Esophagus squamous epithelium (tissue), 5 donors: ENCODE measurements at places on chromosomes 7 and 10. TPM values are rescaled to one million over a fixed set of nuclear protein-coding genes. Genes with fewer than 3 reads are reported as not detected.
A peak's percentile ranks its signal among the peaks of the same experiment; 100 is the strongest.

FFAR4 gene
- not detected for total RNA-seq

CCDC136 gene
- 0.15 TPM for total RNA-seq

HOXA6 gene
- total RNA-seq = 0.26 TPM

DNA sequence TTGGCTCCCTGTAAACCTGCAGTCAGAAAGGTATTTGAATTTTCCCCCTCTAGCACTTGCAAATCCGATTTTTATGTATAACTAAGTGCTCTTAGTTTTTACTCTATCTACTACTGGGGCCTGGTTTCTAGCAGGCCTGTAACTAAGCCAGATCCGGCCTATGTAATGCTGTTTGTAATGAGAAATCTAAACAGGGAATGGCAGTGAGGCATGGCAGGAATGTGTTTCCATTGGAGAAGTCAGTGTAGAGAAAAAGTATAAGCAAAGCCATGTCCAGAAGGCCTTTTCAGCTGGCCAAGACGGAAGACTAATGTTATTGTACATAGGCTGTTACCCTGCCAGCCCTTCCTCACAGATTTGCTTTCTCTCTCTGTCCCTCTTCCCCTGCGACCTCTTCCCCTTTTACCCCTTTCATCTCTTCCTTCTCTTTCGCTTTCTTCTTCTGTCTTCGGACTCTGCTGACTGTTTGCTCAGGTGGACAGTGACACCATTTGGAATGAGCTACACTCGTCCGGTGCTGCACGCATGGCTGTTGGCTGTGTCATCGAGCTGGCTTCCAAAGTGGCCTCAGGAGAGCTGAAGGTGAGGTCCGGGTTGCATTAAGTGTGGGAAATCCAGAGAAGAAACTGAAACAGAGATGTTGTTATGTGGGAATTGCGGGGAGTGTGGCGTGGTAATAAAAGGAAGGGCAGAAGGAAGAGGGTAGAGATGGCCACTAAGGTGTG is 297.5 kb downstream of the HDAC9 start:
- no peaks in the 10 kb centered on the region for H3K4me1 ChIP-seq
- H3K27ac ChIP-seq = no peak overlapping the region
- H3K4me3 ChIP-seq = no peak overlapping the region
- H3K36me3 ChIP-seq = no peaks in the 10 kb centered on the region
- no peaks in the 10 kb centered on the region for H3K27me3 ChIP-seq

HMX3 gene
- total RNA-seq = not detected

TMEM273 gene
- total RNA-seq = 0.76 TPM

GRCh38 chr10:13074563-13075451 is 25.2 kb upstream of the OPTN start:
- no peak overlapping the region for H3K4me3 ChIP-seq
- H3K27ac ChIP-seq = no peak overlapping the region
- no peaks in the 10 kb centered on the region for H3K27me3 ChIP-seq
- no peaks in the 10 kb centered on the region for H3K36me3 ChIP-seq
- peaks cover 9% of the 10 kb centered on the region for H3K4me1 ChIP-seq

MALRD1 gene
- 0.38 TPM for total RNA-seq

AMZ1 gene
- 0.19 TPM for total RNA-seq

DNA sequence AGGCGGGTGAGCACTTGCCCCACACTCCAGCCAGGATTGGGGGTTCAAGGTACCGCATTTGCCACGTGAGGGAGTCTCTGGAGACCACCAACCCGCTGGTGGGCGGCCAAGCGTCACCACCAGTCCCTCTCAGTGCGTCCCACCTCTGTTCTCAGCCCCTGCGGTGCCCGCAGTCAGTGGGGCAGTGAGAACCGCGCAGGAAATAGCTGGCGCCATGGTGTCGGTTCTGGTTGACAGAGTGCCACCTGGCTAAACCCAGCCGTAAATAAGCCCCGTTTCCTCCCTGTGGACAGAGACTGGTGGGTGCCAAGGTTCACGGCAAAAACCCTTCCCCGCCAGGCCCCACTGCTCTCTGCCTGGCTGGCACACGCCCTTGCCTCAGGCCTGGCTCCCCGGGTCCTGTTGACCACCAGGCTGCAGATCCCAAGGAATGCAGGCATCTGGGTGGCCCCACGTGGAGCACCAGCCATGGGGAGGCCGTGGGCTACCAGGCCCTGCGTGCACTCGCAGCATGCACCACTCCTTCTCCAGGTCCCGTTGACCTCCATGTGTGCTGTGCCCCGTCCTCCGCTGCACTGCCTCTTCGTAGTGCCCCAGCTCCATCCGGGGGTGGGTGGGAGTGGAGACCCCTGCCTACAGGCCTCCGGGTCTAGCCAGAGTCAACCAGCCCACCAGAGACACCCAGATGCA is 140.0 kb downstream of the LHPP start:
- DNase-seq = peak; percentile 19
- no peak overlapping the region for H3K4me3 ChIP-seq
- H3K4me1 ChIP-seq = peaks cover 4% of the 10 kb centered on the region

DNA sequence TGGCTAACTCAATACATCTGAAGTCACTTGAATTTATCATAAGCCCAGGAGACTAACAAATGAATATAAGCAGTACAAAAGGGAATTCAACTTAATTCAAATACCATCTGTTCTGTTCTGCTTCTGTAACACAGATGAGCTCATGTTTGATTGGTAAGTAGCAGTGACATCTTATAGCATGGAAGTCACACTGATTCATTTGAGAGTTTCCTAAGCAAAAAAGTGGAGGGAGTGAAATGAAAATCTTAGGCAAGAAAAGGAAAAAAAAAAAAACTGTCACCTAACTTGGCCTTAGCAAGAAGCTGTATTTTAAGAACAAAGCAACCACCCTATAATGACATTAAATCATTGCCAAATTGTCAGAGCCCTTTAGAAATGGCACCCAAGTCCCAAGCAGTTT is 49.5 kb downstream of the SMURF1 start:
- no peak overlapping the region for H3K27ac ChIP-seq
- no peaks in the 10 kb centered on the region for H3K27me3 ChIP-seq
- H3K36me3 ChIP-seq = no peaks in the 10 kb centered on the region
- no peak overlapping the region for H3K4me3 ChIP-seq
- DNase-seq = no peak

DNA sequence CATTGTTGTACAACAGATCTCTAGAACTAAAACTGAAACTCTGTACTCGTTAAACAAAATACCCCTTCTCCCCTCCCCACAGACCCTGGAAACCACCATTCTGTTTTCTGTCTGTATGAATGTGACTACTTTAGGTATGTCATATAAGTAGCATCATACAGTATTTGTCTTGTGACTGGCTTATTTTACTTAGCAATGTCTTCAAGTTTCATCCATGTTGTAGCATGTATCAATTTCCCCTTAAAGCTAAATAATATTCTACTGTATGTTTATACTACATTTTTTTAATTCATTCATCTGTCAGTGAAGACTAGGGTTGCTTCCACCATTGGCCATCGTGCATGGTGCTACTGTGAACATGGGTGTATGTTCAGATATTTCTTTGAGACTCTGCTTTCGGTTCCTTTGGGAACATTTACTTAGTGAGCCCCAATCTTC is 71.2 kb upstream of the RPA3 start:
- H3K4me1 ChIP-seq = no peaks in the 10 kb centered on the region
- H3K27me3 ChIP-seq = no peaks in the 10 kb centered on the region
- no peak for DNase-seq
- H3K36me3 ChIP-seq = no peaks in the 10 kb centered on the region

- no peak for DNase-seq
- H3K4me1 ChIP-seq = no peaks in the 10 kb centered on the region
- H3K36me3 ChIP-seq = no peaks in the 10 kb centered on the region
- H3K27ac ChIP-seq = no peak overlapping the region
- H3K27me3 ChIP-seq = no peaks in the 10 kb centered on the region
These were observed 163.6 kb downstream of the GNAI1 start for GRCh38 chr7:80298201-80298600.

DNA sequence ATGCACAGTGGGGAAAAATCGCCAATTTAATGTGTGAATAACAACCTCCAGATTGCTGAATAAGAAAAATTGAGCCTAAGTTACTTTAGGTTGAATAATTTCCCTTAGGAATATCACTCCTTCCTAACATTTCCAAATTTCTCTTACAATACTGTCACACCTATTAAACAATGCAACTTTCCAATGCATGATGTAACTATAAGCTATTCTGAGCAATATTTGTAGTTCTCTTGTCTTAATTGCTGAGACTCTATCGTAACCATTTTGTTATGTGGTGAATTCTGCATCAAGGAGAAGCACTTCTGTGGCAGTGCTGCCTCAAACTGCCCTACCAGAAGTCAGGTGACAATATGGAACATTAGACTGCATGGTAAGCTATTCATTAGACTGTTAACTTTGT is 386.7 kb upstream of the LRRN3 start:
- H3K36me3 ChIP-seq = no peaks in the 10 kb centered on the region
- no peaks in the 10 kb centered on the region for H3K4me1 ChIP-seq
- no peak overlapping the region for H3K4me3 ChIP-seq
- no peaks in the 10 kb centered on the region for H3K27me3 ChIP-seq
- DNase-seq = no peak

DNA sequence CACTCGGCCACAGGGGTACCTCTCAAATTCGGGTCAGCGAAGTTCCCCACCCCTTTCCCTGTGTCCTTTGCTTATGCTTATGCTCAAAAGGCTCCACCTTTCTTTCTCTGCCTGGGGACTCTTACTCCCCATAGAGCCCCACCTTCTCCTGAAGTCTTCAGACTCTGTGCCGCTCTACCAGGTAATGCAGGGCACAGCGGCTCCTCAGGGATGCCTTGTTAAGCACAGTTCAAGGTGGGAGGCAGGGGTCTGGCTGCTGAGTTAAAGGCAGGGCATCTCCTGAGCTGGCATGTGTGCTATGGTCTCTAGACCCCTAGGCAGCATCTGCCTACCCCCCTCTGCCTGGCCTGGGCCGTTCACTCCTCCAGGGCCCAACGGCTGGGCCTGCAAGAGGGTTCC is 3.0 kb upstream of the CXCL12 start:
- H3K36me3 ChIP-seq = no peaks in the 10 kb centered on the region
- H3K27ac ChIP-seq = no peak overlapping the region
- peaks cover 15% of the 10 kb centered on the region for H3K4me1 ChIP-seq
- H3K4me3 ChIP-seq = no peak overlapping the region
- peaks cover 7% of the 10 kb centered on the region for H3K27me3 ChIP-seq
